ENCODE measurements at places on chromosomes 6 and 20.

DNA sequence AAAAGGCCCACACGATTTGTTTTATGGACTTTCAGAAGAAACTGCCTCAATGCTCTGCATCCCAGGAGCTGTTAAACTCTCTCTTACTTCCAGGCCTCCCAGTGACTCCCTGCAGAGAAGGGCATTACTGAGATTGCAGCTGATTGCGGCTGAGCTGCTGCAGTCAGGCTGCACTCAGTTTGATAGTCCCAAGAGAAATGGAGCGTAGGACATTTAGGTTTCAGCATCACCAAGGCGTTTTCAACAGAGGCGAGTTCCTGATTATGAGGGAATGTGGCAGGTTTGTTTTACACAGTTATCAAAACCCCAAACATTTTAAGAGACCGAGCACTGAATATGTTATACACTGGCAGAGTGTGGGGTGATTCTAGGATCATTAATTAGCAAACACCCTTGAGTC is 145.6 kb downstream of the TBX18 start:
- no peak for DNase-seq

DNA sequence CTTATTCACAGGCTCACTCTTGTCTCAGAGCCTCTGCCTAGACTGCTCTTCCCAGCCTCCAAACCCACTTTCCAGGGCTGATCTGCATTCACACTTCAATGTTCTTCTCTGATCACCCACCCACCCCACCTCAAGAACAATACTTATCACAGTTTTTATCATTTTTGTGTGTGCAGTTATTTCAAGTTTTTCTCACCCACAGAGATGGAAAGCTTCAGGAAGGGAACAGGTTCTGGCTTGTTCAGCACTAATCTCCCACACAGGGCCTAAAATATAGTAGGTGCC is 160.9 kb downstream of the MRPL14 start:
- DNase-seq: no peak

GRCh38 chr6:133567636-133568035 is 321.3 kb upstream of the TCF21 start:
- no peak for DNase-seq

DNA sequence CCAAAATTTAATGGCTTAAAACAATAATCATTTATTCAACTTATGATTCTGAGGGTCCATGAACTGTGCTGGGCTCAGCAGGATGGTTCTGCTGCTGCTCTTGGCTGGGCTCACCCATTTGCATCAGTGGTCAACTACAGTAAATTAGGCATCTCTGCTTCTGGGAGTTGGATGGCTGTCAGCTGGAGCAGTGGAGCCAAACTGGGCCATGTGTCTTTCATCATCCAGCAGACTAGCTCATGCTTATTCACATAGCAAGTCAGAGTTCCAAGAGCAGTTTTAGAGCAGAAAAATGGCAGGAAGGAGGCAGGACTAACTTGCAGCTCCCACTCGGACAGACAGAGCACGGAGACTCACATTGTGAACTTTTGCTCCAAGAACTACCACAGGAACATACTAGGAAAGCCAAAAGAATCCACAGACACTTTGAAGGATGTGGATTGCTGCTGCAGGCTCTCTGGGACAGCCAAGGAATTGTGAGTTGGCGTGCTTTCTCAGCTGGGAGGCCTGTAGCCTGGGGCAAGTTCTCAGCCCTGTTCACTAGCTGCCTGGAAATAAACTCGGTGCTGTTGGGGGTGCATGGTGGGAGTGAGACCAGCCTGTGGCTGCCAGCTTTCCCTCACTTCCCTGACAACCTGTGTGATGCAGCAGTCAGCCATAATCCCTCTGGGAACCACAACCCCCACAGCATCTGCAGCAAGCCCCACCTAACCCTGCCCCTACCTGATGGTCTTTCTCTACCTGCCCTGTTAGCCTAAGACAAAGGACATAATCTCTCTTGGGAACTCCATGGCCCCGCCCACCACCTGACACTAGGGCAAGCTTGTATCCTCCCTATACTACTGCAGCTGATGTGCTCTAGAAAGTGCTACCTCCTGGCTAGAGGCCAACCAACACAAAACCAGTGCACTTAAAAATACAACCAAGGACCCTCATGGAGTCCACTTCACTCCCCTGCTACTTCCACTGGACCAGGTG is 129.0 kb downstream of the JPH2 start:
- DNase-seq: peak; percentile 35

DNA sequence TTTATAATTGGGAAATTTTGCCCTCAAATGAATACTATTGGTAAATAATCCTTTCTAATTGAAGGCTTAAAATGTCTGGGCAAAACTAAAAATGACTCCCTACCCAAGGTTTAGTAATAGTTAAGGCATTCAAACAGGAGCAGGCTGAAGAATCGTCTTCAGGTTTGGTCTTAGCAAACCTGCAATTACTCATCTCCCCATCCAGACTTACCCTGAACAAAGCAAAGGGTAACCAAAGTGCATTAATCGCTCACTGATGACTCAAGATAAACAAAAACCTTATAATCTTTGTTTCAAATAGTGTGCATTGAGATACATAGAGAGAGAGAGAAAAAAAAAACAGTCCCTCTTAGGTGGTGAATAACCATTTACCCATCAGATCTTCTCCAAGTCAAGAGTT is 225.5 kb downstream of the BMP2 start:
- DNase-seq: no peak

DNA sequence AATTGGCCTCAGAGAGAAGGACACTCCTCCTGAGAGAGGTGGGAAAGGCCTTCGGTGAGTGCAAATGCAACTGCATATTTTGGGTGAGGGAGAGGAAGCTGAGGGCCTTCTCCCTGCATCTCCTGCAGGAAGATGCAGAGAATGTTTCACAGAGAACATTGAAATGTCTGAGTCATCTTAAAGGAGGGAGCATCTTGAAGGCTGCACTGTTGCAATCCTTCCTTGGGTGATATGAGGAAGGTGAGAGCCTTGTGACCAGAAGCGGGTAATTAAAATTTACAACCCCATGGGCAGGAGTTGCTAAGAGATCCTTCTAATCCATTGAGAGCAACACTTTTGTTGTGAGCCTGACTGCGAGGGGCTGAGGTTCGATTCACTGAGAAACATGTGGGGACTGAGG is 375.7 kb upstream of the MARCKS start:
- no peak for DNase-seq

DNA sequence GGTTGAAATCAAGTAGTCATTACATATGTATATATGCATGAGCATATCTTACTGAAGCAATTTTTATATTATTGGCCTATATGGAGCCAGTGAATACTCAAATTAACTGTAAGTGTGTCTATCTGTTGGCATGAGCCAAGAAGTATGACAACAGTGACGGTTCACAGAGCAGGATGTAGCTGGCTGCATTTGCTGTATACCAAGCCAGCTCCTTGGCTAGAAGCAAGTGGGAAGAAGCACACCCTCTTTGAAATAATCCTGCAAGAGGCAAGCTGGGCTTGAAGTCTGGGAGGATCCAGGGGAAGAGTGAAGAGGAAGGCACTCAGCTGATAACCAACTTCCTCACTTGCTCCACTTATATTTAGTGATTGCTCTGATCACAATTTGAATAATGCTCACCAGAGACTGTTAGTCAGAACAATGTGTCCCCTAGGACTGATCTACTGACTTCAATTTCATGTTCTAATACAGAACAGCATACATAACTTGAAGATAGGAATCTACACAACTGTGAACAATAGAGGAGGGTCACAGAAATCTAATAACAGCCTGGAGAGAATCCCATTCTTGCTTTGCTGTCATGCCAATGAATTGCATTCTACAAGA is 497.3 kb downstream of the PRKN start:
- DNase-seq: no peak

GRCh38 chr6:104126315-104127005 is 733.3 kb downstream of the HACE1 start:
- no peak for DNase-seq

DNA sequence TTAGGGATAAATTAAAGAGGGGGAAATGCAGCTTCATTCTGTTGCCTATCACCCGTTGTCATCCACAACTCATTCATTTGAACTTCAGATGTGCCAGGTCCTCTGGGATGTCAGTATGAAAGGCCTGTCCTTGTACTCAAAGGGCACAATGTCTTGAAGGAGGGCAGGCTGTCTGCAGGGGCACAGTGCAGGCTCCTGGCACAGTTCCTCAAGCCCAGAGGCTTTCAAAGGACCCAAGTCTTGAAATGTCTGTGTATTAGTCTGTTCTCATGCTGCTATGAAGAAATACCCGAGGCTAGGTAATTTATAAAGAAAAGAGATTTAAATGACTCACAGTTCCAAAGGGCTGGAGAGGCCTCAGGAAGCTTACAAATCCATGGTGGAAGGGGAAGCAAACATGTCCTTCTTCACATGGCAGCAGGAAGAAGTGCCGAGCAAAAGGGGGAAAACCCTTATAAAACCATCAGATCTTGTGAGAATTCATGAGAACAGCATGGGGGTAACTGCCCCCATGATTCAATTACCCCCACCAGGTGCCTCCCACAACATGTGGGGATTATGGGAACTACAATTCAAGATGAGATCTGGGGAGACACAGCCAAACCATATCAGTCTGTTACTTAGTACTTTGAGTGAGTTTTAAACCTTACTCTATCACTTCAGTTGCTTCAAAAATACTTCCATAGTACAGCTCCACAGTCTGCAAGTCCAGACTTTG is 9.4 kb downstream of the SNX9 start:
- DNase-seq: no peak

DNA sequence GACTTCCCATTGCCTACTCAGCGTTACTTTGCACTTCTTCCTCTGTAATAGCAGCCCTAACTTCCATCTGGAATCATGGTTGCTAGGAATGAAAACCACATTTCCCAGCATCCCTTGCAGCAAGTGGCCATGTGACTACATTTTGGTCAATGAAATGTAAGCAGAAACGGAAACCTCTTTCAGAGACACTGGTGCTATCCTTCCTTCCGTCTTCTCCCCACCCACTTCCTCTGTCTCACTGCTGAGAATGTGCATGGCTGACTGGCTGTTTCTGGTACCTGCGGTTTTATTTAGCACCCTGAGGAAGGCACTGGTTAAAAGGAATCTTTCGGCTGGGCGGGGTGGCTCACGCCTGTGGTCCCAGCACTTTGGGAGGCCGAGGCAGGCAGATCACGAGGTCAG is 107.4 kb downstream of the SCML4 start:
- peak; percentile 87 for DNase-seq

GRCh38 chr6:2471472-2471871 is 226.1 kb upstream of the GMDS start:
- DNase-seq: no peak

DNA sequence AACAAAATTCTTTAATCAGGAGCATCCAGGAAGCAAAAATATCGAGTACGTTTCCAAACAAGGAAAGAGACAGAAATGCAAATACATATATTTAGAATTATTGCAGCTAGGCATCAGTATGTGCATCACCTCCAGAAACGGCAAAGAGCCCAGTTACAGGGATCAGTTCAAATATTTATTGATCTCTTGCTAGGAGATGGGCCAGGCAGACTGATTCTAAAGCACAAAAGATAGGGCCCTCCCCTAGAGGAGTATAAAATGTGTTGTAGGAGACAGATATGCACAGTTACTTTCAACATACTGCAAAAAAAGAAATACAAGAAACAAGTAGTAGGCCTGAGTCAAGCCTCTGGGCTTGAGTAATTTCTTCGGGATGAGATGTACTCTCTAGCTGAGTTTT is 80.7 kb upstream of the NHSL1 start:
- DNase-seq: no peak

DNA sequence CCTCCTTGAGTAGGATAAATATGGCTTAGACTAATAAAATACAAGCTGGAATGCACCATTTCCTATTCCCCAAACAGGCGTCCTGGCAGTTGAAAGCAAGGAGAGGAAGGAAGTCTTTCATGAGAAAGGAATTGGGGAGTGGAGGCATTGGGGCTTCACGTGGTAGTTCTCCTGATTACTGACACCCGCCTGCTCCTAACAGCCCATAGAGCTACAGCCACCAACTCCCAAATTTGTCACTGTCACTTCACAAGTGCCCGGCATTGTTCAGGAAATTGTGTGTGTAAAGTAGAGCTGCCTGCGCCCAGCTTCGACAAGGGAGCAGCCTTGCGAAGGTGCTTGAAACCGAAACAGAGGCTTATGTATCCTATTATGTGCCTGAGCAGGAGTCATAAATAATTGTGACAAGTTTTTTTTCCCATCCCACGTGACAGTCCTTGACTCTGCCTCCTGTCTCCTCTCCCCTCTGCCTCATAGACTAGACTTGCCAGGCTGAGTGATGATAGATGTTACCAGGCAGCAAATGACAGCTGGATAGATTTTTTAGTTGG is 301.7 kb upstream of the ZFP64 start:
- peak; percentile 21 for DNase-seq

DNA sequence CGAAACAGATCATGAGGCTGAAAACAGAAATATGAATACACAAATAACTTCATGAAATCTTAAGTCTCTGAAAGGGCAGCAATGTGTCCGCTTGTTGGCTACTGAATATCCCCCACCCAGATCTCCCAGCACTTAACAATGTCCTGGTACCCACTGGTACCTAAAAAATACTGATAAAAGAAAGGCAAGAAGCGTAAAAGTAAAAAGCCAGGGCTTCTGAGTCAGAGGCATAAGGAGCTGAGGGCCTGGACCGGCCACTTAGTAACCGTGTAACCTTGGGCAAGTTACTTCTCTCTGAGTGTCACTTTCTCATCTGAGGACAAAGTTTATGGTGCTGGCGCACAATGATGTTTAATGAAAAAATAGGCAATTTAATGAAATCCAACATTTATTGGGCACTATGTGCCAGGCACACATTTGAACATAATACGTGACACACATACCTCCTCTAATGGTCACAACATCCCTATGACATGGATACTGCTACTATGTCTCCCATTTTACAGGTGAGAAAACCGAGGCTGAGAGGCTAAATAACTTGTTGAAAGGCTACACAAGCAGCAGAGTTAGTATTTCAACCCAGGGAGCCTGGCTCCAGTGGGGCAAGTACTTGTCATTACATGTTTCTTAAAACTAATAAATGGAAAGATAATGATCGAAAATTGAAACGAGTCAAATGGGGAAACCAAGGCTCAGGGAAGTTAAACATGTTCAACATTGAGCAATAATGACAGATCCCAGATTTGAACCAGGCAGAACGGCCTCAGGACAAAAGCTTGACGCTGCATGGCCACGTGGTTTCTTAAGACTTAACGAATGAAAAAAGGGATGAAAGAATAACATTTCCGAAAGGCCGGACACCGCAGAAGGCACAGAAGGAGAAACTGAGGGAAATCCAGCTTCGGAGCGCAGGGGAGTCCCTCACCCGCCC is 828 bp downstream of the TP53RK start:
- DNase-seq: peak; percentile 49

DNA sequence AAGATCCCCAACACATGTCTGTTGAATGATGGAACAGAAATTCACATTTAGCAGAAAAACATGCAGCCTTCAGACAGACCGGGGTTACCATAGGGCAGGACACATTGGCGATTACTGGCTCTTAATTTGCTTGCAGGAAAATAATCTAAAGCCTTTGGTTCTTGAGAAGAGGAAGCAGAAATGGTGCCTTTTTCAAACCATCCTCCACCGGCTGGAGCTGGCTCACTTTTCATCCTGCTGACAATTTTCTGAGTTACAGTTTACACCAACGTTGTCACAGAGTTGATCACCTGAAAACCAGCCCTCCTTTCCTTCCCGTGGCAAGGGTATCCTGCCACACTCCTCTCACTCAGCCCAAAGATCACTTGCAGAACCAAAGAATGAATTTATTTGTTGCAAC is 32.6 kb downstream of the SF3B5 start:
- DNase-seq: no peak

- peak; percentile 34 for DNase-seq
Observed at GRCh38 chr20:58692579-58693225, at the start of gene NPEPL1. TSS of gene NPEPL1 (plus strand) at chr20:58692800. CDS start at chr20:58692901, 101 bp downstream.

GRCh38 chr20:34753706-34754461 is 49.7 kb downstream of the TP53INP2 start:
- DNase-seq: no peak
